ENCODE measurements at places on chromosomes 11 and 22.

DNA sequence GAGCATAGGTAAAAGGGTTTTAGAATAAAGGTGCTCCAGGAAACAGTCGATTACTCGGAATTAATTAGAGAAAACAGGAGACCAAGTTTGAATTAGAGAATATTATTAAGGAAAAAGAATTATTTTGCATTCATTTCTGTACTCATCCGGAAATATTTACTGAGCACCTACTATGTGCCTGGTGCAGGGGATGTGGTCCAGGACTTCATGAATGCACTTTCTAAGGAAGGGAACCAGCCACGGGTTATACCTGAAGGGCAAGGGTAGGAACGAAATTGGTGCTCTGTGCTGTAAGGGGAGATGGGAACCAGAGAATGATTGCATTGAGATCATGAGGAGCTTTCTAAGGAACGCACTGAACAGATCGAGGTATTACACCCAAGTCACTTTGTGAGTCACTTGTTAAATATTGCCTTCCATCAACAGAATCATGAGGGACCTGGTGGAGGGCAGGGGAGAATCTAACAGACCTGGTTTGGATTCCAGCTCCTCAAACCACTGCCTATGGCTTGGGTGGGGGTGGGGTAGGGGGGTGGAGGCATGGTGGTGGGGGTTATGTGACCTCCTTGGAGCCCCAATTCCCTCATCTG lies 40.9 kb downstream of the C11orf96 start:
- no peak for DNase-seq

GRCh38 chr11:76201056-76201455 lies 5.2 kb downstream of the WNT11 start:
- no peak for DNase-seq

- DNase-seq = no peak
Measured at GRCh38 chr22:20982563-20982882, 426 bp downstream of the LZTR1 start.

DNA sequence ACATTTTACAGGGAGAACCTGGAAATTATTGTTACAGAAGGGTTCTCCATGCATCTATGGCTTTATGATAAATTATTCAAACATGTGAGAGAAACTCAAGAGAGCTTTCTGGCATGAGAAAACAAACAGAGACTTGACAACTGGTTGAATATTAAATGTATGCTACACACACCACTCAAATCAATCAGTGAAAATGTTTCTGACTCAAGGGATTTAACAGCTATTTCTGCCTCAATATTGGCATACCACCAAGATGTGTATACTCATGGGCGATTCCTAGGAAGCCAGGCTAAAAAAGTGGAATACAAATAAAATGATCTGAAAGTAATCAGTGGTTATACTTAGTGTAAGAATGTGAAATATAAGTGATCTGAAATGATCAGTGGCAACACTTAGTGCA lies 15.8 kb upstream of the OR51T1 start:
- DNase-seq = no peak

- DNase-seq = no peak
Measured at GRCh38 chr11:130055617-130056016, 14.1 kb upstream of the APLP2 start.

GRCh38 chr11:129323896-129324502 lies 51.6 kb upstream of the BARX2 start:
- DNase-seq = no peak

DNA sequence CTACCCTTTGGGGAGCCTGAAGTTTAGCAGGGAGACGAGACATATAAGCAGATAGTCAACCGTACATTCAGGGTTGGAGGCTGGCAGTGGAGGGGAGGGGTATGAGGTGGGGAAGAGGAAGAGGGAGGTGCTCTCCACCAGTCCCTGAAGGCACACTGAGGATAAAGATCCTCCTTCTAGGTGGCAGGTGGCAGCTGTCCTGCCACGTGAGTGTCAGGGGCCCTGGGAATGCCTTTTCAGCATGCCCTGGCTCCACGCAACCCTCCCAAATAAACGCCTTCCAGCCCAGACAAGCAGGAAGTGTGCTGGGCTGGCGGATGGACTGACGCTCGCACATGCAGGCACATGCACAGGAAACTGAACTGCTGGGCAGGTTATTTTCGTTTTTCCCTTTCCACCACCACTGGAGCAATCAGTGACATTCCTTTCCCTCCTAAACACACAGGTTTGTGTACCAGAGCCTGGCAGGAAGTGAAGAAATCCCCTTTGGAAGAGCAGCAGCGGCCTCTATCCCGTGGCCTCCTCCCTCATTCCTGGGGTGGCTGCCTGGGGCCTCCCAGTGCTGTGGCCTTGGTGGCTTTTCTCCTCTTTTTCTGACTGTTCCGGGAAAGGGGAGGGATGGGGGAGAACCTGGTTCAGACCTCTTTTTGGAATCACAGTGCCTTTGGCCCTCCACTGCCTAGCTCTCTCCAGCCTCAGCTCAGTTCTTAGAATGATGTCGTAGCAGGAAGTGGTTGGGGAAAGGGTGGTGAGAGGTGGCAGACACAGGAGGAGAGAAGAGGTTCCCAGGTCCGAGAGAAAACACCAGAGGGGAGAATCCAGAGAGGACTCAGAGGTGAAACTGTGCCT lies 157.0 kb upstream of the TIMP3 start:
- DNase-seq = no peak

GRCh38 chr11:116507016-116507415 lies 265.8 kb downstream of the BUD13 start:
- DNase-seq = no peak

- DNase-seq = no peak
Measured at GRCh38 chr11:86390487-86390886, 15.8 kb downstream of the CCDC81 start.

GRCh38 chr11:43542750-43543712 lies 137.5 kb upstream of the HSD17B12 start:
- DNase-seq = no peak

DNA sequence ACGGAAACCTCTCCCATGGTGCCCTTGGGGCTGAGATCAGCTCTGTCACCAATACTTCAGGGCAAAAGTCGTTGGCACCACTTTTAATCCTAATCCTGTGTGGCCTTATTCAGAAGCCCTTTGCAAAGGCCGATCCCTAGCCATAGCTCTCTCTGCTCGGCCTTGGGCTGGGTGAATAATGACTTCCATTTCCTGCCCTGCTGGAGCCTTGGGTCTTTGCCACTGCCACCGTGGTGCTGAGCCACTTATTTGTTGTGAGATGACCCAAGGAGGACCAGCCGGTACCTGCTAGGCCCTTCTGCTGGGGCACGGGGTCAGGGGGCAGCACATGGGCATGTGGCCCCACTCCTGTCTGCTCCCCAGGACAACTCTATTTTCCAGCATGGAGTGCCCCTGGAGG lies 188.2 kb downstream of the ST3GAL4 start:
- DNase-seq = no peak

DNA sequence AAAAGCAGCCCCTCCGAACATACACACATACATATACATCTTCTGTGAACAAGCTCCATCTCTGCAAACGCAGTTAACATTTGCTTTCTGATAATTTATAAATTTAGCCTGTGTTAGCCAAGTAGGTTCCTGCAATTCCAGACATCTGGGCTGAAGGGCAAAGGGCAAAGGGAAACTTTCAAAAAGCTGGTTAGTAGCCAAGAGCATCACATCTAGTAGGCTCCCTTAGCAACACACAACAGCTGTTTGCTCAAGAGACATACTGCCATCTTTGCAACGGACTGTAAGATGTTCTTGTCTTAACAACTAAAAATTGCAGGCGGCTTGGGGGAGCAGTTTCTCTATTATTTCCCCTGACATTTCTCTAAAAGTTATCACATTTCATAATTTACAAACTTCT lies 134.9 kb downstream of the RBFOX2 start:
- DNase-seq = peak; percentile 67

GRCh38 chr11:114243461-114244372 lies 52.5 kb upstream of the NNMT start:
- no peak for DNase-seq

- peak; percentile 14 for DNase-seq
Measured at GRCh38 chr11:124108156-124108555, 7.1 kb upstream of the VWA5A start.

- no peak for DNase-seq
Measured at GRCh38 chr11:488062-488461, 19.0 kb downstream of the RNH1 start.

GRCh38 chr11:128879817-128880216 lies 11.3 kb upstream of the KCNJ5 start:
- DNase-seq = no peak

- DNase-seq = peak; percentile 63
Measured at GRCh38 chr11:122727101-122727929, 71.8 kb downstream of the UBASH3B start.

- DNase-seq = no peak
Measured at GRCh38 chr11:134677891-134678551, 266.0 kb upstream of the B3GAT1 start.

- no peak for DNase-seq
Measured at GRCh38 chr11:74677131-74677530, 54.1 kb downstream of the CHRDL2 start.

DNA sequence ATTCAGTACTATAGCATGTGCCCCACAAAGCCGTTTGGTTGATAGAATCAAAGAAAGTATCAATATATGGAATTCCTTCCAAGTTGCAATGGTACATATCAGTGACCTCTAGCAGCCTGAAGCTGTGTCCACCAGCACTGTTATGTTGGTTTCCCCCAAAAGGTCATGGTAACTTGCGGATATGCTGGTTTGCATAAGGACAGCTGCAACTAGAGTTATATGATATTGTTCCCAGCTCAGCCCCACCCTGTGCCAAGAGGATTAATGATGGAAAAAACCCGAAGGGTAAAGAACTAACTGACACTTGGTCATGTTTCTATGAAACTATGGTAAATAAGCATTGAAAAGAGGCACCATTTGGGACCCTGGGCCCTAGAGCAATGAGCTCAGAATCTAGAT lies 93.5 kb downstream of the PDHX start:
- no peak for DNase-seq

Data from OCI-LY7 (cell line).